ENCODE measurements at places on chromosomes 12 and 14.
A peak's percentile ranks its signal among the peaks of the same experiment; 100 is the strongest.

GRCh38 chr14:61659582-61659981 lies 35.7 kb upstream of the HIF1A start:
- no peak for DNase-seq

- DNase-seq = no peak
Measured at GRCh38 chr14:95300697-95301526, 18.8 kb downstream of the CLMN start.

- DNase-seq = no peak
Measured at GRCh38 chr12:95755261-95755865, 35.2 kb downstream of the NTN4 start.

DNA sequence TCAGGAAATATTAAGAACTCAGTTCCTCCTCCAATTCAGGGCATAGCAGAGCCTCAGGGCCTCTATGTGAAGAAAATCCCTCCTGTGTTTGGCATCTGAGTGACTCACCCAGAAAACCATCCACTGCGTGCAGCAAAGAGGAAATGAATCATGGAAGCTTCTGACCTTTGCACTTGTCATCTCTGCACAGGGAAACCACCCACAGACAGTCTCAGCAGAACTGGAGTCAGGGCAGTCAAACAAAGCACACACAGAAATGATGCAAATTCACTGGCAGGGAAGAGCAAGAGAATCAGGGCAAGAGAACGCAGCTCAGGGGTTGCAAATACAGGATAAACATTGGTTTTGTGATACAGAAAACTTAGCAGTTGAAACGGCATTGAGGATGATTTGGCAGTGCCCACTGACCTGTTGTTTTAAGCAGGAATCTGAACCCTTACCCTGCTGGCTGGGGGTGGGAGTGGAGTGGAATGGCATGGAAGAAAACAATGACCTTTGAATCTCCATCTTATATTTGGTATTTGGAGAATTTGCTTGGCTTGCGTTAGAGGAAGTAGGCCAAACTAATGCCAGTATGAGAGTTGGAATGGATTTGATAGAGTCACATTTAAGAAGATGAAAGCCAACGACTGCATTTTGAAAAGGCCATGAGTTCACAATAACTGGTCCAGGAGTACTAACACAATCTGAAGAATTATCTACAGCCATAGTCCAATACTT lies 53.5 kb downstream of the PHLDA1 start:
- DNase-seq = peak; percentile 90

DNA sequence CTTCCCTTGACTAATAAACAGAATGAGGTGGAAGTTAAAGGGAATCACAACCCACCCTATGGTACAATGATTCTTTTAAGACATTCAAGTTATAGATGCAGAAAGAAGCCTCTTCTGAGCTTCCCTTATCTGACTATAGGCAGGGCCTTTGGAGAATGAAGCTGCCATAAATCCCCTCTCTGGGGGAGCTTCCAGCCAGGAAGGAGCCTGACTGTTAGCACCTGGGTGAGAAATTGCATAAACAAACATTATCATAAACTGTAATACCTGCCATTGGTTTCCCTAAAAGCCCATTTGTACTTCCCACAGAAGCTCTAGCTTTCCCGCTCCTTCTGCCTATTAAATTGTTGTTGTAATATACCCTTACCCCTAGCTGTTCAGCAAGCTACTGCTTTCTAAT lies 81.3 kb upstream of the RESF1 start:
- no peak for DNase-seq

DNA sequence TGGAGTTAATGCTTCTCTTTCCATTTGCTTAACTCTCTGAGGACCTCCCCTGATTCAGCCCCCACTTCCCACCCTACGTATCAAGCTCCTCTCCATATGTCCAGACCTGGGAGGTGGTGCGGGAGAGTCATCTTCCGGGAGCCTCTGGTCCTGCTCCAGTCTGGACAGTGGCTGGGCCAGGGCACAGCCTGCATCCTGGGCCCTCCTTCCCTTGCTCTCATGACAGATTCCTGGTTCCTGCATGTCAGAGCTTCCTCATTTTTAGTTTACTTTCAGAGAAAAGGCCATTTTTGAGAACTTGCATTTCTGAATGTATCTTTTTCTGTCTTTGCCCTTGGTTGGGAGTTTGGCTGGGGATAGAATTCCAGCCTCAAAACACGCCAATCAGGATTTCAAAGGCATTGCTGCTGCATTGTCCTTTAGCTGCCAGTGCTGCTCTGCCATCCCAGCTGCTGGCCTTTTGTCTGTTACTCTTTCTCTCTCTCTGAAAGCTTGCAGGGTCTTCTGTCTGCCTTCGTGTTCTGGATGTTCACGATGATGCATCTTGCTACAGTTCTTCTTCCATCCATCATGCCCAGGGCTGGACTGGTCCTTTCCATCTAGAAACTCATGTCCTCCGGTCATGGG lies 54.7 kb downstream of the SLC6A12 start:
- DNase-seq = no peak

- no peak for DNase-seq
Measured at GRCh38 chr12:111448266-111448830, 42.6 kb downstream of the SH2B3 start.

DNA sequence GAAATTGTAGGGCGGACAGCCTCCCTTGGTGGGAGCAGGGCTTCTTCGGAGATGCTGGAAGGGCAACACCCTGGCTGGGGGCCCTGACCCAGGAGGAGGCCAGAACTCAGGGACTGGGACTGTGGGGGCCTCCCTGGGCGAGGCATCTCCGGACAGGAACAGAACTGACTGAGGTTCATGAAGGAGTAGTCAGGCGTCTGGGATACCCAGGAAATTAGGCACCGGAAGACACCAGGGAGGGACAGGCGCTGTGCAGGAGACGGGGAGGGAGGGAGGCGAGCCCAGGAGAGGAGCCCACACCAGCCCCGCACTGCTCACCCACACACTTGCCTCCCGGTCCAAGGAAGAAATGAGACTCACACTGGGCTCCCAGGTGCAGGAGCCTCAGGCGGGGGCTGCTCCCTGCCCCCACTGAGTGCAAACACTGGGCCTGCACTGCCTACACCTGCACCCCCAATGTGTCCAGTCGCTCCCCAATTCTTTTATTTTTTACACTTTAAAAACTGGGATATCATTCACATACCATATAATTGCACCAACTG lies 262.6 kb upstream of the SFSWAP start:
- DNase-seq = no peak

- DNase-seq = no peak
Measured at GRCh38 chr14:77143071-77143470, 1.5 kb upstream of the ZDHHC22 start.

GRCh38 chr12:59122784-59123183 lies 202.5 kb upstream of the LRIG3 start:
- no peak for DNase-seq

DNA sequence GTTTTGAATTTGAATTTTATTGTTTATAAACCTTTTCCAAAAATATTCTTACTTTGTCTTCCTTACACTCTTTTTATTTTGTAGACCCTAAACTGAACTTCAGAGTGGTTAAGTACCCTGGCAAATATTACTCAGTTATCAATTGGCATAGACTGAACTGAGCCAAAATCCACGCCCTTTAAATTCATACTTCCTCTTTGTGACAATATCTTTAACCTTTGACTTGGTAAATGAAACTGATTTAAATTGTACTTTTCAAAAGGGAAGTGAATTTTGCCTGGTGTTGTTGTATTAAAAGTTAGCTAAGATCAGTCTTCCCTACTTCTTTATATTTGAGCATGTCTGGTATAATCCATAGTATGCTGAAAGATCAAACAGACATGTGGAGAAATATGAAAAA lies 184.3 kb upstream of the USP15 start:
- DNase-seq = no peak

- peak; percentile 83 for DNase-seq
Measured at GRCh38 chr12:51341251-51342007, 5.0 kb downstream of the CELA1 start.

DNA sequence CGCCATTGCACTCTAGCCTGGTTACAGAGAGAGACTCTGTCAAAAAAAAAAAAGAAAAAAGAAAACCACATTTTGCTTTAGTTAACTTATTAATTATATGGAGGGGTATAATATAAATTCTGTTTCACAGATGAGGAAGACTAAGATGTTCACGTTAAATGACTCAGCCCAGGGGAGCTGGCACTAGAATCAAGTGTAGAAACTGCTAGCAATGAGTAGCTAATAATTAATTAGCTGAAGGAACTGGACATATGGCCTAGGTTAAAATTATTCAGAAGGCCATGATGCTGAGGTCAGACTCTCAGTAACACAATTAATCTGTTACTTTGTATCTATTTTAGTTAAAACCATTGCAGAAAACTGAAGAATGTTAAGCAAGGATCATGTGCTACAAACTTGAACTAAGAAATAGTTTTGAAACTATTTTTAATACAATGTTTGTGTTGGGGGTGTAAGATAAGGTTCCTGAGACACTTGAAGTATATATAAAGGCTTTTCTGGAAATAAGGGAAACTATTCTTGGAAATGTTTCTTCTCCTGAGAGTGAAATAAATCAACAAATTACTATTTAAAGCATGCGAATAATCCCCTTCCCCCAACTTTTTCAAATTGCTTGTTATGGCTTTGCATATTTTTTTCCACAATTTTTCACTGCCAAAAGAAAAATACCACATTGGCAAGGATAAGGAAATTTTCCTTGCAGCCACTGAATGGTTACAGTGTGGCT lies 589.3 kb downstream of the SOX5 start:
- DNase-seq = no peak

- no peak for DNase-seq
Measured at GRCh38 chr12:24088751-24089509, 139.5 kb upstream of the SOX5 start.

GRCh38 chr14:101232340-101233020 lies 328.8 kb upstream of the DIO3 start:
- DNase-seq = no peak

GRCh38 chr12:95216711-95217376 lies 423 bp downstream of the FGD6 start:
- peak; percentile 3 for DNase-seq

- no peak for DNase-seq
Measured at GRCh38 chr14:101630056-101630965, 69.0 kb downstream of the DIO3 start.

GRCh38 chr12:50740307-50740706 lies 23.6 kb upstream of the ATF1 start:
- DNase-seq = no peak

- no peak for DNase-seq
Measured at GRCh38 chr14:89977668-89978067, 21.9 kb downstream of the TDP1 start.

DNA sequence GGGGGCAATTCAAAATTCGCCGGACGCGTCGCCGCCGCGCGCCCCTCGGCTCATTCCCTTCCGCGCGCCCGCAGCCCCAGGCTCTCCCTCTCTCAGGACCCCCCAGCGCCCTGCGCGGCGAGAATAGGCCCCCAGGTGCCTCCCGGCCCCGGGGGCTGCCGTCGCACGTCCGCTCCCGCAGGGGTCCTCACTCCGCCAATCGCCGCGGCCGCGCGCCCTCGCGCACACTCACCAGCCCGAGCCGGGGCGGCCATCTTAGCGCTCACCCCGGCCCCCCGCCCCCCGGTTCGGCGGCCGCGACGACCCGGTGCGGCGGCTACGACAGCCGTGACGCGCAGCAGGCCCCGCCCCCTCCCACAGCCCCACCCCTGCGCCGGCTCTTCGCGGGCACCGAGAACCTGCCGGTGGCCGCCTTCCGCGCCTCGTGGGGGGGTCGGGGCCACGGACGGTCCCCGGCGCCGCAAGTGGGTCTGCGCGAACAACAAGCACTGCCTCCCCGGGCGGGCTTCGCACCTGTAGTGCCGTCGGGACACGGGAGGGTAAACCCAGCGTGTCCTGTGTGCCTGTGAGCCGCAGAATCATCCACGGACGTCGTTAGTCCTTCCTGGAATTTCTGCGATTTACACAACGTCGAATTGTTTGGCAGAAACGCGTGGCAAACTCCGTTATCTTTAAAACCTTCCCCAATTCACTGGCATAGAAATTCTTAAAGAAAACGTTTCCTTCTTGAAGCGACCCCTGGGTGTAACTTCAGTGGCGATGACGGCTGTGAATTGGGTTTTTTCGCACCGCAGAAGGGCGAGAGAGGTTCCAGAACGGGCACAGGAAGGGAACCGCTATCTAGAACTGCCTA lies 2.5 kb downstream of the USP44 start:
- peak; percentile 54 for DNase-seq

GRCh38 chr12:91123236-91123916 lies 12.1 kb upstream of the LUM start:
- DNase-seq = no peak

GRCh38 chr12:3597526-3598210 lies 106.7 kb downstream of the PRMT8 start:
- DNase-seq = no peak

GRCh38 chr14:91548108-91548507 lies 38.0 kb upstream of the PPP4R3A start:
- no peak for DNase-seq

- DNase-seq = no peak
Measured at GRCh38 chr14:32633224-32633859, 304.2 kb downstream of the AKAP6 start.

DNA sequence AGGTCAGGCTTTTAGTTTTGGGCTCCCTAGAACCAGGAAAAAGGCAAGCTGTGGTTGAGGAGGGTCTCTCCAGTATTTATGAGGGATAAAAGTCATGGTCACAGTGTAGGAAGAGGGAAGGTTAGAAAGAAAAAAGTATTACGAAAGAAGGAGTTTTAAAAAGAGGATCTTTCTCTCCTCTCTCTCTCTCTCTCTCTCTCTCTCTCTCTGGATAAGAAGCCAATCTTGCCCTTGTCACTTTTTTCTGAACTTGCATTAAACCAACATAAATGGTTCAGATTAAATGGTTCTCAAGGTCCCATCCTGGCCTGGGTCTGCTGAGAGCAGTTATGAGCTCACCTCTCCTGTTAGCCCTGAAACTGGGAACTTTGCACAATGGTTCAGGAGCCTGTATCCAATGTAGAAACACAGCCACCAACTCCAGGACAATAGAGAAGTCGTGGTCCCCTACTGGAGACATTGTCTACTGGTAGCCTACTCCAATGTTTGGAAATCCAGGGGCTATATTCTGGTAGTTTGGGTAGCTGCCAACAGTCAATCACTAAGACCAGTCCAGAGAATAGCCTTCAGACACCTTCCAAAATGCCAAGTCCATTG lies 131.9 kb downstream of the DAD1 start:
- DNase-seq = no peak

DNA sequence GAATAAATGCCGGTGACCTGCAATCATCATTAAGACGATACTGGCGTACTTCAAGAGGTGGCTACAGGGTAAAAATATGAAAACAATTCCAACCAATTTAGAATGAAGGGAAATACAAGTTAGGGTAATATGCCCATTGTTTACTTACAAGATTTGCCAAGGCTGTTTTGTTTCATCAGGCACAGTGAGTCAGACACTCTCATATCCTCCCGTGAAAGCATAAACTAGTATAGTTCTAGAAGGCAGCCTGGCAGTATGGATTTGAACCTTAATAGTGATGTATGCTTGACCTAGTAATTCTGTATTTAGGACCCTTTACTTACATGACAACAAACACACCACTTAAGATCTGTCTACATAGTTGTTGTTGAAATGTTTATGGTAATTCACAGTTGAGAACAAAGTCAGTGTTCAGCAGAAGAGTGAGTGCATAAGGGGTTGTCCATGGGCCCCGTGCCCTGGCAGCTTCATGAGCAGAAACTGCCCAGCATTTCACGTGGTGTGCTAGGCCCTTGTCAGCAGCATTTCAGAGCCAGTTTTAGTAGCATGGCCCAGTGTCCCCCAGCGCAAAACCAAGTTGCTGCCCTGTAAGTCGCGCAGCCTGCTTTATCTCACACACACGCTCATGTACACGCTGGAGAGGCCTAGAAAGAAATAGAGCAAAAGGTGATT lies 80.8 kb downstream of the EP400 start:
- DNase-seq = no peak

- no peak for DNase-seq
Measured at GRCh38 chr12:107025671-107026070, 38.7 kb upstream of the MTERF2 start.
